NCI-H2029 (cell line): ENCODE measurements at places on chromosomes 2 and 18.
A peak's percentile ranks its signal among the peaks of the same experiment; 100 is the strongest.

DNA sequence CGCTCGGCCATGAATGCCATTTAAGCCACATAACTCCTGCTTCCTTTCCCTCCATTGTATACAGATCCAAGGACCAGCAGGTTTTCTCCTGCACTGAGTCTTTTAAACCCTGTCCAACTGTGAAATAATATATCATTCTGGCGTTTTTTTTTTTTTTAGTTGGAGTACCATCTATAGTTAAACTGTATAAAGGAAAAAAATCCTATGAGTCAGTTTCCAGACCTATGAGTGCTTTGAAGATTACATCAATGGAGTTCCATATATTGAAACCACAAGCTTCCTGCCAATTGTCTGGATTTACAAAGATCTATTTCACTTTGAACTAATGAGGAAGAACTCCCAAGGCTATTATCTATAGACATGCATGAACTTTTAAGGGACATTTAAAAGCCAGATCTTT lies 2.4 kb upstream of the MALT1 start:
- DNase-seq: no peak

DNA sequence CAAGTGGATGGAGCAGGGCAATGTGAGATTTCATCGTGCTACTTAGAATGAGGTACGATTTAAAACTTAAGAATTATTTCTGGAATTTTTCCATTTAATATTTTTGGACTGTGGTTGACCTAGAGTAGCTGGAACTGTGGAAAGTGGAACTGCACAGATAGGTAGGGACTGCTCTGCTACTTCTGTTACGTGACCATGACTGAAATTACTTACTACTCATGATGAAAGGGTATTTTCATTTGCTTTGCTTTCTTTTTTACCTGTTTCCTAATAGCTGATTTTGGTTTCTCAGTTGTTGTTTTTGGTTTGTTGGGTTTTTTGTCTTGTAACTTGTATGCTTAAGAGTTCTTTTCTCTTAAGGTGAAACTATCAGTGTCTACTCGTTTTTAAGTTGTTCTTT lies 11.4 kb downstream of the UBE2E3 start:
- no peak for DNase-seq

DNA sequence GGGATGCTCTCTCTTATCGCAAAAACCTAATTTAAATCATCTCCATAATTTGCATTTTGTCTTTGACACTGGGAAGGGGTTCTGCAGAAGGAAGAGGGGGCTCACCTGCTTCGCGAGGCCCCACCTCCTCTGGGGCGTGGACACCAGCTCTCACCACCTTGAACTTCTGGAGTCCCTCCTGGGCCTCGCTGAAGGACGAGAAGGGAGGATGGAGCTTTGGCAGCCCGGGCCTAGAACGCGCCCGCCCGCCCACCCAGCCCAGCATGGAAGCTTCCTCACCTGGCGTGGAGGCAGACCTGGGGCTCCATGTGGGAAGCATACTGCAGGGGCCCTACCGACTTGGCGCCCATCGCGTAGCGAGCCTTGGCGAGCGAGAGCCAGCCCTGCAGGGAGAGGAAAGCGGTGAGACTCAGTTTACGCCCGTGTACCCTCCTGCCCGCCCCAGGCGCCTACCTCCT lies 1.1 kb upstream of the IMP4 start:
- no peak for DNase-seq

- DNase-seq: no peak
These were observed 40.8 kb downstream of the MC2R start for GRCh38 chr18:13874558-13874957.

- DNase-seq: no peak
These were observed 411.9 kb upstream of the ZNF804A start for GRCh38 chr2:184186436-184186835.

GRCh38 chr2:10889651-10890215 lies 22.0 kb upstream of the KCNF1 start:
- no peak for DNase-seq

DNA sequence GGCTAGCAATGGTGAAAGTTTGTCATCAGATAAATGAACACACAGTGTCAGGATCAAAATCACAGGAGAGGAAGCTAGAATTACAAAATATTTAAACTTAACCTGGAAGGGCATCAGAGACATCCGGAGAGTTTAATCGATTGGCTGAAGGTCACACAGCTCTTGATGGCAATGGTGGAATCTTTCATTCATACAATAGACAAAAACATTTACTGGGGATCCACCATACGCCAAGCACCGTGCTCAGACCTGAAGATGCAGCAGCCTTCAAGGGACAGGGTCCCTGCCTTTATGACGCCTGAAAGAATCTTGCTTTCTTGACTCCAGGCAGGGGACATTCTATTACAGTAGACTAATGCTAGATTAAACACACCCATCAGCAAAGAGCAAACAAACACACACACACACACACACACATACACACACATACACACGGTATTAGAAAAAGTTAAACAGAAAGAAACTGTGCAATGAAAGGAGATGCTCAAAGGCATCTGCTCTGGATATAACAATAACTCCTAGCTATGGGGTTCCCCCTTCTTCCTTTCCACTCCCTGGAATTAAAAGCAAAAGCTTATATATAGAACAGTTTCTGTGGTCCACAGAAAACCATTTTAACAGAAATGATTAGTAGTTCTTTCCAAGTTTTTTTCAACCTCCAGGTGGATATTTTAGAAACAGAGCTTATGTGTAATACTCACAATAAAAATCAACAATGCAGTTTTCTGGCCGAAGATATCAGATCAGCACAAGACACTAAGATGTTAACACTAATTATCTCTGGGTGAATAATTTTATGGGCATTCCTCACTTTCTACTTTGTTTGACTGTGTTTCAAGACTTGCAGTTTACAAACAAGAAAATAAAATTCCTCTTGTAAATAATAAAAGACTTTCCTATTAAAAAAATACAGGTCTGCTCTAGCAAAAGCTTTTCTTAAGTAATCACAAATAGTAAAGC lies 151.7 kb downstream of the ANKRD44 start:
- DNase-seq: no peak

DNA sequence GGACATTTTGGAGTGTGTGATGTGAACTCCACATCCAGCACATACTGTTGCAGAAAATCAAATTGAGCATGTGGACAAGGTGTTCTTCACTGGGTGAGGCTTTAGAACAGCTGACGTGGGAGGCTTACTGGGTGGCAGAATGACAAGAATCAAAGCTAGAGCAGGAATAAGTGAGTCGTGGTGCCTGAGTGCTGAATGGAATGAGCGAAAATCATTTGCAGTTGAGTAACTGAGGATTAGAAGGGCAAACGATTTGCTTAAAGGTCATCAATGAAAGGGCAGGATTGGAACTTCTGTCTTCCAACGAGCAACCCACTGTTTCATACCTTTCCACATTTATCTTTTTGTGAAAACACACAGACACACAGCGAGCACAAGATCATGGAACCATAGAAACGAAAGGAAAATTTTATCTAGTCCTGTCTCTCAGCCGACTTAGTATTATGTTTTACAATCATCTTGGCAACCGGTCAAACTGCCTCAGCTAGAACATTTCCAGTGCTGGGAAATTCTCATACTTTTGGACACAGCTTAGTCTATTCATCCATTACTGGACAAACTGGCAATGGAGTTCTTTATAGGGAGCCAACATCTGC lies 7.2 kb upstream of the DAW1 start:
- no peak for DNase-seq

- no peak for DNase-seq
These were observed 94.2 kb downstream of the NEB start for GRCh38 chr2:151640087-151640486.

DNA sequence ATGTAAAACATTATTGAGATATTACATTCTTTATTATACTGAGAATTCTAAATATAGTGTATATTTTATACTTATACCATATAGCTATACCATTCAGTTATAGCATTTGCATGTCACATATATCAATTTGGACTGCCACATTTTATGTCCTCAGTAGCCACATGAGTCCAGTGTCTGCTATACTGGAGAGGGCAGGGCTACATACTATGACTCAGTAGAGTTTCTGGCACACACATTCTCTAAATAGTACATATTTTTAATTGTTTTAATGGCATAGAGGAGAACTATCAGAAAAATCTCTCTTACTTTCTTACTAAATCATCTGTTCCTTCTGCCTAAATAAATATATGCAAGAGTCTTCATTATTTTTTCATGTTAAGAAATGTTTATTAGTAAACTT lies 55.4 kb upstream of the COL5A2 start:
- DNase-seq: no peak

DNA sequence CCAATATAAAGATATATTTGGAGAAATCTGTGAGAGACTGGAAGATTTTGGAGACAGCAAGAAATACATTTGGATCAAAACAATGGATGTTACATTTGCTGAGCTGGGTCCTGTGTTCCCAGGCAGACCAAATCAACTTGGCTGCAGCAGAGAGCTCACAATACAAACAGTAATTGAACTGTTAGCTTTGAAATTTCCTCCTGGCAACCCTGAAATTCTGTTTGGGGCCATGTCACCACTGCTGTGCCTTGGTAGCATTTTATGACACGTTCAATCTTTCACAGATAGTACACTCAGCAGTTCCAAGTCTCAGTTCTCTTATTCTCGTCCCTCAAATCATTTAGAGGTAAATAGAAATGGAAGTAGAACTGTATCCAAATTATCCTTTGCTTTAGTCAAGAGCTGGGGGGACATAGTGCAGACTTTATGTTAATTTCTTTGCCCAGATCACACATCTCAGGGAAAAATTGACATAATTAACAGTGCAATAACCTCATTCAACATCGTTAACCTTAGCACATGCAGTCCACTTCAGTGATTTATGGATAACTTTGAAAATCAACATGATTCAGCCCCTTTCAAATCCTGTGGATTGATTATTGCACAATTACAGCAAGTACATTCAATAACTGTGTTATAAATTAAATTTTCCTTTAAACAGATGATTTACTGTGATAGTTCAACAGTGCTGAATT lies 277.4 kb upstream of the MC4R start:
- DNase-seq: no peak

DNA sequence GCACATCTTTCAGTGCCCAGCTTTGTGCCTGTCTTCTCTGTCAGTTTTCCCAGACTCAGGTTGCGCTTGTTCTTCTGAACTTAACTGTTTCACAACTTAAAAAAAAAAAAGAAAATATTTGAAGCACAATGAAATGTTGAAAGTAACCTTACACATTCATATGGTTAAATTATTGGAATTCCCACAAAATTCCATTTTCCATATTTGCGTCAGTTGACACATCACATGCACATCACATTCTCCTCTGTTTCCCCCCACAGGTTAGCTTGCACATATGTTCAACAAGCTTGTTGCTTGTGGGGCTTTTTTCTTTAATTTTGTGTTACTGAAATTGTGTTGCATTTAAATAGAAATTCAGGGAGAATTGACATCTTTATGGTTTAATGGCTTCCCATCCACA lies 8.3 kb downstream of the MYO1B start:
- DNase-seq: no peak

GRCh38 chr18:13471971-13472628 lies 253.5 kb downstream of the LDLRAD4 start:
- peak; percentile 43 for DNase-seq

DNA sequence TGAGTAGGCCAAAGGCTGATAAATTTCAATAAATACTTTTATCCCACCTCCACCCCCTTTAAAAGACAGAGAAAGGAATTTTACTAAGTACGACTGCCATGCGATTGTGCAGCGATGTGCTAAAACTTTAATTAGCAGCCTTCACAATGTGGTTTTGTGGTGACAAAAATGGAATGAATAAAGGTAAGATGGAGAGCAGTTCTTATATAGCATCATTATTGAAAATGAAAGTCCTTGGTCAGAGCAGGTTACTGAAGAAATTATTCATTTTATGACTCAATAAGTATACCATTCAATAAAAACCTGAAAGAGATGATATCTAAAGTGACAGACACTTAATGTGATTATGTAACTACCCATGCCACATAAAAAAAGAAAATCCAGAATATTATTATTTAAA lies 33.2 kb upstream of the MTIF2 start:
- DNase-seq: no peak

DNA sequence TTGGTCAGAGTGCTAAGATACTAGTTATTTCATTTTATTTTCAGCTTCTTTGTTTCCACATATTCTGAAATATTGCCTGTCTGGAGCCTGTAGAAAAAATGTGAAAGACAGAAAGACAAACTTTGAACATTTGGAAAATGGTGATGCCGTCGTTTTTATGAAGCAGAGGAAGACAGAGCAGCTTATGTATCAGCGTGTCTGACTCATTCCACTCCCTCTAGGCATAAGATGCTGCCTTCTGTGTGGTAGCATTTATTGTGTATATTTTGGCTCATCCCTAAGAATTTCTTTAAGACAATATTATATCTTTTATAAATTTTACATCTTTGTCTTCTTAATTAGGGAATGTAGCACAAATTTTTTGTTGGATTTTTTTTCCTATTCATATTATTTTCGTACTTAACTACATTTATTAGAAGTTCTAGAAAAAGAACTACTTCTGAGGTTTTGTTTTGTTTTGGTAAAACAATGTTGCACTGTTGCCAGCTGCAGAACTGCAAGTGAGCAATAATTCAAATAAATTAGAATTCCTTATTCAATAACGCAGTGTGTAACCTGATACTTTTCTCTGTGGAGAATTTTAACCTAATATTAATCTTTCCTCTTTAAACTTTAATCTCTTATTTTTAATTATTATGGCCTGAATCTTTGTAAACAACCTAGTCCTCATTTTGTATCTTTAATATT lies 300.4 kb downstream of the ZNF407 start:
- DNase-seq: no peak

- DNase-seq: no peak
These were observed 14.5 kb downstream of the CERS6 start for GRCh38 chr2:168470320-168471162.

DNA sequence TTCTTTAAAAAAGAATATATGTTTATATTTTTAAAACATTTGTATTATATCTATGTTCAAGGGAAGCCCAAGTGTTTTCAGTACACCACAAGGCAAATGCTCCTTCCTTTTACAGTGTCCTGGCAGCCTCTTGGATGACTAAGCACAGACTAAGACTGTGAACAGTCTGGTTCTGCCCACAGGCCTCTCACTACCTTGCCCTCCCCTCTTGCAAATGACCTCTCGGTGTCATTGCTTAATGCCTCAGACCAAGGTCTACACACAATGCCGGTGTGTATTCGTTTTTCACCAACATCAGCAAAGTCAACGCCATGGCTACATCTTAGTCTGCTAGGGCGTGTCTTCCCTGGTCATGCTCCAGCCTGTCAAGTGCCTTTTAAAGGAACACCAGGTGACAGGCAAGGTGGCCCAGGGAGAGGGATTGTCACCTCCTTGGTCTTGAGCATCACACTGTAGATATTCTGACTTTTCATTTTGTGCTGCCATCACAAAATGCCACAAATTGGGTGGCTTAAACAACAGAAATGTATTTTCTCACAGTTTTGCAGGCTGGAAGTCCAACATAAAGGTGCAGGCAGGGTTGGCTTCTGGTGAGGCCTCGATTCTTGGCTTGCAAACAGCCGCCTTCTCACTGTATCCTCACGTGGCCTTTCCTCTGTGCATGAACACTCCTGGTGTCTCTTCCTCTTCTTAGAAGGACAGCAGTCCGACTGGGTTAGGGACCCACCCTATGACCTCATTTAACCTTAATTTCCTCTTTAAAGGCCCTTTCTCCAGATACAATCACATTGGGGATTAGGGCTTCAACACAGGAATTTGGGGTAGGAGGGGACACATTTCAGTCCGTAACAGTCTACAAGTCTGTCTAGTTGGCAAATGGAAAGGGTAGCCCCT lies 266.5 kb downstream of the KLHL29 start:
- no peak for DNase-seq
